ENCODE measurements at places on chromosomes 6 and 20.

GRCh38 chr6:40395698-40396076, 191.5 kb downstream of the LRFN2 start:
- no peak for DNase-seq

DNA sequence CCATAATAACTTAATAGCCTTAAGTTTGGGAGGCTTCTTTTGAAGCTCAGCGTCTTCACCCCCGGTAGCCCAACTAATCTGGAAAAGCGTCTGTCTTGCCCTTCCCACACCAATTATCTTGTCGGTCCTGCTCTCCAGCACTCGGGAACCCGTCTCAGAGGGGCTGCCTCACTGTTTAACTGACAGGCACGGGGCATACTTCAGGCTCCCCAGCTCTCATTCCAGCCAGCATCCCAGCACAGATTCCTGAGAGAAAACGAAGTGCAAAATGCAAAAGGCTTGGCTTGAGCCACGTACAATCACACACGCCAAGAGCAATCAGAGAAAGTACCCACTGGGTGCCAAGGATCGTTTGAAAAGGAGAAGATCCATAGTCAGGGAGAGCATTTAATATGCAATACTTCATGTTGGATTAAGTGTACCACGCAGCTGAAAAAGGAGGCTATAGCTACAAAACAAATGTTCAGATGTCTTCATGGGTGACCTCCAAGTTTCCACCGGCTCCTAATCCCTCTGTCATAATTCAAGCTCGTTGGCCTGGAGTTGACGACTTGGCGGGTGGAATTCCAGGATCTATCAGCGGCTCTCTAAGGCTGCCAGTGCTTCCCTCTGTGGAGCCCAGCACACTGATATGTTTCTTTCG, 53.7 kb upstream of the STX16 start:
- no peak for DNase-seq

- DNase-seq: no peak
These were observed 52.8 kb downstream of the MYB start for GRCh38 chr6:135233686-135234491.

DNA sequence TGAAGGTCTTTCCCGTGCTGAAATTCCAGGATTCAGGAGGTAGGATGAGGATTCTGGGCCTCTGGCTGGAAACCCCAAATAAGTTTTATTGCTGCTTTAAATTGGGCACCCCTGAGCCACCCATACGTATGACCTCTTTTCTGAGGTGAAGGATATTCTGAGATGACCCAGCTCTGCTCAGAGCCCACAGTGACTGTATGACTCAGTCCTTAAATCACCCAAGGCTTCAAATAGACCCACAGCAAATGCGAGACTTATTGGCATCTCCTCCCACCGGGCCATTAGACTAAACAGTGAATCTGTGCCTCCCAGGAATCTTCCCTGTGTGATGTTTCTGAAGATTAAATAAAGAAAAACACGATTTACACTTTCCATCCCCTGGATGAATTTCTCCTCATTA, 9.5 kb downstream of the SIRPG start:
- no peak for DNase-seq

GRCh38 chr20:64247970-64248841, 7.3 kb upstream of the PCMTD2 start:
- DNase-seq: no peak

DNA sequence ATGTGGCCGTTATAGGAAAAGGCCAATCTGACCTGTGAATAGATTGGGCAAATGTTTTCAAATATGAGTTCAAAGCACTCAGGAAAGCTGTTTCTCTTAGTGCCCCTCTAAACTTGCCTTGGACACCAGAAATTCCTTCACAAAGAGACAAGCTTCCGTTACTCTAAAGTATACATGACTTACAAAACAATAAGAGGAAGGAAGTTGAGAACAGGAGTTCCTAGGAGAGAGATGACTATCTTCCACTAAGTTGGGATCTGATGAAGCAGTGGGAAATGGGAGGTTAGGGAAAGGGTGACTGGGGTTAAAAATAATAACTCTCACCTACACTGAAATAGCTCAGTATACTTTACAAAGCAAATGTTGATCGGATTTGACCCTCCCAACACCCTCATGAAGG, 50.0 kb downstream of the ISM1 start:
- no peak for DNase-seq

DNA sequence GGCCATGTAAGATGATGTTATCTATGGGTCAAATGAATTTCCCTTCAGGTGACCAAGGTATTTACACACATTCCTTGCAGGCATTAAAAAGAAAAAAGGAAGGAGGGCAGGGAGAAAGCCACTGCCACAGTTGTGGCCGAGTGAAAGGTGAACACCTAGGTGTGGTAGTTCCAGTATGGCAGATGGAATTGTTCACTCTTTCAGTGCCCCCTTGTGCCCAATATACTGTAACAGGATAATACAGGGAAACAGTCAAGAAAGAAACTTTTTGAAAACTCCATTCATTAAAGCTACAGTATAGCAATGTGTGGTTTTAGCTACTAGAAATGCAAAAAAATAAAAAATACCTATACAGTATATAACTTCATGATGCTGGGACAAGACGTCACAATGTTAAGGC, 52.1 kb downstream of the BMP2 start:
- DNase-seq: no peak

DNA sequence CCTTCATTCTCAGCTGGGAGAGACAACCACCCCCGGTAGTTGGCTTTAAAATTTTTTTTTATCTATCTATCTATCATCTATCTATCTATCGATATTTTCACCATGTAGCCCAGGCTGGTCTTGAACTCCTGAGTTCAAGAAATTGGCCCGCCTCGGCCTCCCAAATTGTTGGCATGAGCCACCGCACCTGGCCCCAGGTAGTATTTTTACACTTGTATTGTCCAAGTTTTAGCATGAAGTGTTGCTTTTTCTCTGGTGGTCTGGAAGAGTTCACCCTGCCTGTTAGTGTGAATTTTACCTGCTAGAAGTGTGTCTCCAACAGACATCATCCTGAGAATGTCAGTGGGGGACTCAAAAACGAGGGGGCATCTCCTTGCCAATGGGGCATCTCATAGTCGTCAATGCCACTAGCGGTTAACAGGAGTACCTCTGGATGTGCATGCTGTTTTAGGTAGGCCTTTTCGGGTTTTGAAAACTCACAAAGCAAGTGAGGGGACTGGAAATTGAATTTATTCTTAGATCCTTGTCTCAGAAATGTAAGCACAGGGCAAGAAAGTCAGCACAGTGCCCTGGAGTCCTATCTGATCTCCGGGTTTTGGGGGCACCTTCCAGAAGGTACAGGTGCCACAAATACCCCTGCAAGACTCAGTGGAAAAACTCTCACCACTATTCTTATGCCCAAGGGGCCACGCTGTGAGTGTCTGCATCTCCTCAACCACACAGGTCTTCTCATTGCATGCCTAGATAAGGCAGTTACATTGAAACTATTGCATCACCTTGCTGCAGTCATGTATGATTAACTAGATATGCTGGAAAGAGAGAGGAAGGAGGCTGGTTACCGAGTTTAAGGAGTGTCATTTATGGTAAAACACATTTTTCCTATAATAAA, 37.1 kb downstream of the TNFAIP3 start:
- peak; percentile 63 for DNase-seq

DNA sequence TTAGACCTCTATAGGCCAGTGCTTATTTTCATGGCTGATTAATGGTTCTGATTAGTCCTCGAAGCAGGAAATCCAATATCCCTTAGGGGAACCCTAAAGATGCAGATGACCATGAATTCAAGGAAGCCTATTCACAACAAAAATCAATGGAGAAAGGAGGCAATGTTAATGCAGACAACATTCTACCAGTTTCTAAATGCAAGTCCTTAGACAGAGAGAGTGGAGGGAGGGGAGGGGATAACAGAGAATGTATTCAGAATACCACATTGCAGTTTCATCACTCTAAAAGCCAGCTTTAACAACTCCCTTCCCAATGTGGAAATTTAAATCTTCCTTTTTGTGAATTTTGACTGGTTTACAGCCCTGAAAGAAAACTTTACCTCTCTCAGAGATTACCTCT, 87.1 kb upstream of the POU3F2 start:
- no peak for DNase-seq

- no peak for DNase-seq
These were observed 42.9 kb downstream of the GRM1 start for GRCh38 chr6:146071781-146072180.

GRCh38 chr6:150528648-150529285, 70.9 kb upstream of the PLEKHG1 start:
- DNase-seq: no peak

DNA sequence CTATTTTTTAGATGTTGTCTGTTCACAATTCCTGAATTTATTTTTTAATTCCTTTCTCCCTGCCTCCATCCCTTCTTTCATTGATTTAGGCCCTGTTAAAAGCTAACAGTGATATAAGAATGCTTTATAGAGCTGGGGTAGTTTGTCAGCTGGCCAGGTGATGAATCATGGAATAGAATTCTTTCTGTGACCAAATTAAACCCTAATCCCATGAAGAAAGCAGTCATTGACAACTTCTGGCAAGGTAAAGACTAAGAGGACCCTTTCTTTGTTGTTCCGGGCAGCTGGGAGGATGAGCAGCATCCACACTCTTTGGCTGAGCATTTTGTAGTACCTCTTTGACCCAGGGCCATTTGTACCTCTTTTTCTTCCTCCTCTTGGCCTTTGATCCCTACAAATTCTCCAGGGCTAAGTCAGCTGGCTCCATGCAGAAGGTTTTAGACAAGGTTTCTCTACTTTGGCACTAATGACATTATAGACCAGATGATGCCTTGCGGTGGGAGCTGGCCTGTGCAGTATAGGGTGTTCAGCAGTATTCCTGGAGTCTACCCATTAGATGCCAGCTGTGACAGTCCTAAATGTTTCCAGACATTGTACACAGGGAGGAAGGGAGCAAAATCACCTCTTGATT, 102.9 kb downstream of the SLX4IP start:
- DNase-seq: no peak

DNA sequence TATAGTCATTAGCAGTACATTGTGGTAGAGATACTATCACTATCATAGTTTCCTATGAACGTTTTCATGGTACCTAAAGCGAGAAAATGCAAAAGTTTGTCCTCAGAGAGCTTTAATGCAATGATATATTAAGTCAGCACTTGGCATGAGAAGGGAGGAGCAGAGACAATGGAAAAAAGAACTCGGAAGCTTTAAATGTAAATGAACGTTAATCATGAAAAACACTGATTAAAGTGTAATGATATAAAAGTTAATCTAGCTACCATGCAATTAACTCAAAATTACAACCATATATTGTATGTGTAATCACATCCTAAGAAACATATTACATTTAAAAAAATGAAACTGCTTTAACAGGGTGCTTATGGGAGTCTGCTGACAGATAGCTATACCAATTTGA, 282.7 kb downstream of the HDGFL1 start:
- no peak for DNase-seq

- no peak for DNase-seq
These were observed 38.7 kb upstream of the PPP1R3G start for GRCh38 chr6:5046430-5046829.

- no peak for DNase-seq
These were observed 275.0 kb downstream of the BTBD9 start for GRCh38 chr6:38364775-38365174.

DNA sequence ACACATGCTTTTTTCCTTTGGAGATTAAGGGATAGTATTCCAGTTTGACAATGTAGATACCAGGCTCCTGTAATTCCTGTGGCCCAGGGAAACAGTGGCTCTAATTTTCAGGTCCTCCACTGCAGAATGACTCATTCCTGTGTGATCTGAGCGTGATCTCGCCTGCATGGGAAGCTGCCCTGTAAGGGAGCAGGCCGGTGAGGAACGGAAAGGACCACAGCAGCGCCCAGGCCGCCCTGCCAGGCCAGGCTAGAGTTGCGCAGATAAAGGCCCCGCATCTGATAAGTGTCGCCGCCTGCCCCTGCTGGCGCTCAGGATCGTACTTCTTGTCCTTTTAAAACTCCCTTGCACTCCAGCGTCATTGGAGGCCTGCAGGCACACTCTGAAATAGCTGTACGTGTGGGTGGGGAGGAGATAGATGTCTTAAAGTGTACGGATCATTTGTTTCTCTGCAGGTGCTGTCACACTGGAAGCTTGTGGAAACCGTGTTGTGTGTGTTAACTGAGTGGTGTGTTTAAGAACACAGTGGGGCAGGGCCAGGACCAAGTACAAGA, 60.7 kb downstream of the SYNJ2 start:
- no peak for DNase-seq

GRCh38 chr6:31898383-31899011, 999 bp upstream of the EHMT2 start:
- peak; percentile 22 for DNase-seq

- DNase-seq: no peak
These were observed 45.7 kb upstream of the MCUR1 start for GRCh38 chr6:13859871-13860555.

All from activated naive CD8-positive, alpha-beta T cell treated with anti-CD3 and anti-CD28 coated beads for 36 hours (primary cell).